ENCODE measurements at places on chromosomes 12 and 14.
A peak's percentile ranks its signal among the peaks of the same experiment; 100 is the strongest.

GRCh38 chr14:97850466-97850865, 1053.3 kb downstream of the VRK1 start:
- DNase-seq: no peak

DNA sequence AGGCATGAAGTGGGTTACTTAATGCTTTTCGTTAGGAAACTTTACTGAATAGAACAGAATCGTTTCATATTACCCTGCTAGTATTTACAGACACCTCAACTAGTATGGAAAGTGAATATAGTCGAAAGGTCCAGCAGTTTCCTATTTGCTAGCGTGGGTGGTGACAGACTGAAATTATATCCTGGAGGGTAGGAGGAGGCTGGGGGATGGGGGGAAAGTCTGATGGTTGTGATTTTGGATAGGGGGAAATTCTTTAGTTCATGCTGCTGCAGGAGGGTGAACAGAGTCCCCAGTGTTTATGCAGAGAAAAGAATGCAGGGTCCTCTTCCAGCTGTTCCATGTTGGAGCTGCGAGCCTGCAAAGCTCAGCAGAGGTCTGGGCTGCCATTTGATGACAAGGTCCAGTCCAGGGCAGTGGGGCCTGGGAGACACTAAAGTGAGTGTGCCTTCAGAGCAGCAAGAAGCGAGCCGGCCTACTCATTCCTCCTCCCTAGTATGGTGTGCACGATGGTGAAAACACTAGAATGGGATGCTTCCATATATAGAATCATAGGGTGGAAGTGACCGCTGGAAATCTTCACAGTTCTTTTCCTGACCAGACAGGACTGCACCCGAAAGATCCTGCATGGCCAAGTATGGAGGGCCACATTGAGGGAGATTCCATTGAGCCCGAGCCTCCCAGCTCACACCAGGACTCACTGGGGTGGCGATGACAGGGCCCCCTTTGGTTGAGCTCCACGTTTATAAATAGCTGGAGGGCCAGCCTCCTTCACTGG, 2.1 kb downstream of the SAMD4A start:
- no peak for DNase-seq

GRCh38 chr12:123077298-123078119, 73.4 kb downstream of the PITPNM2 start:
- DNase-seq: no peak

DNA sequence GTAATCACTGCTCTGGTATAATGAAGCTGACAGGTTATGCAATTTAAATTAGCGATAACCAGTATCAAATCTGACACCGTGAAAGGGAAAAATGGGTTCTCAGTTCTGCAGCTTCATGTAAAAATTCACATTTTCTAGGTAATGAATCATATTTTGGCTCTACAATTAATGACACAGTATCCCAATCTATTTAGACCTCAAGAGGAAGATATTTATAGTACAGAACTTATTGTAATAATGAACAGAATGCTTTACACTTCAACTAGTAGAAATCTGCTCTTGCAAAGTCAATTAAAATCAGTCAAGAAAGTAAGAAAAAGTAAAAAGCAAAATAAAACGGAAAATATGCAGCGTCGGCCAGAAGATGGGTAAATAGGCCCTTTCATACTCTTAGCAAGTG, 24.3 kb downstream of the SEL1L start:
- no peak for DNase-seq

GRCh38 chr14:78173346-78174035, 3.3 kb downstream of the NRXN3 start:
- no peak for DNase-seq

GRCh38 chr14:97948841-97949240, 1151.7 kb downstream of the VRK1 start:
- DNase-seq: no peak

- no peak for DNase-seq
Measured at GRCh38 chr14:65296402-65296801, 116.1 kb upstream of the FUT8 start.

- DNase-seq: no peak
Measured at GRCh38 chr12:97464385-97465321, 2.0 kb downstream of the RMST start.

DNA sequence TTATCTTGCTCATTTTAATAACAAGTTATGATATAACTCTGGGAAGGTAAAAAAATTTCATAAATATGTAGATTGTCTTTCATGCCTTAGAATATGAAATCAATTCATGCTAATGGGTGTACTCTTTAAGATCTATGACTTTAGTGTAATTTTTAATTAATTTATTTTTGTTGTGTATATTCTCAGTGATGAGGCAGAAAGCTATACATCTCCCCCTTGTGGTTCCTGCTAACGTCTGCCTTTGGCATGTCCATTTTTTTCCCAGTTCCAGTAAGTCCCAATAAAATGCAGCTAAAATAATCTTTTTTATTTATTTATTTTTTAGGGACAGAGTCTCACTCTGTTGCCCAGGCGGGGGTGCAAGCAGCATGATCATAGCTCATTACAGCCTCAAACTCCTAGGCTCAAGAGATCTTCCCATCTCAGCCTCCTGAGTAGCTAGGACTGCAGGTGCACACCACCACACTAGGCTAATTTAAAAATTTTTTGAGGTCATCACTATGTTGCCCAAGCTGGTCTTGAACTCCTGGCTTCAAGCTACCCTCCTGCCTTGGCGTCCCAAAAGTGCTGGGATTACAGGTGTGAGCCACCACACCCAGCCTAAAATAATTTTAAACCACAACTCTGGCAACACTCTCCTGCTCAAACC, 3.3 kb upstream of the CHURC1 start:
- DNase-seq: peak; percentile 22

DNA sequence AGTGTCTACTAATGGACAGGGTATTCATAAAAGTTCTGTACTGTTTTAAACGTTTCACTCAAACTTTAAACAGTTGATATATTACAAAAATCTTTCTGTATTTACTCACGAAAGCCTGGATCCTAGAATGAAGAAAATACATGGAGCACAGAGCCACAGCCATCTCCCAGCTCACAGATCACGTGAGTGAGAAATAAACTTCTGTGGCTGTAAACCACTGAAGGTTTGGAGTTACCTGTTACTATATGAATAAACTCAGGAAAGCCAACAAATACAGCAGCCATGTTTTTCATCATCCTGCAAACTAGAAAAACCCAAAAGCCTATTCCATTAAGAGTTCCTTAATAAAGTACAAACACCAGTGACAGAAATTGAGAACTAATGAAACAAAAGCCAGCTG, 867 bp upstream of the TDG start:
- DNase-seq: no peak

- peak; percentile 54 for DNase-seq
Measured at GRCh38 chr14:73788701-73789551, 62.7 kb upstream of the PTGR2 start.

- peak; percentile 75 for DNase-seq
Measured at GRCh38 chr12:71299541-71300376, 139.8 kb upstream of the LGR5 start.

DNA sequence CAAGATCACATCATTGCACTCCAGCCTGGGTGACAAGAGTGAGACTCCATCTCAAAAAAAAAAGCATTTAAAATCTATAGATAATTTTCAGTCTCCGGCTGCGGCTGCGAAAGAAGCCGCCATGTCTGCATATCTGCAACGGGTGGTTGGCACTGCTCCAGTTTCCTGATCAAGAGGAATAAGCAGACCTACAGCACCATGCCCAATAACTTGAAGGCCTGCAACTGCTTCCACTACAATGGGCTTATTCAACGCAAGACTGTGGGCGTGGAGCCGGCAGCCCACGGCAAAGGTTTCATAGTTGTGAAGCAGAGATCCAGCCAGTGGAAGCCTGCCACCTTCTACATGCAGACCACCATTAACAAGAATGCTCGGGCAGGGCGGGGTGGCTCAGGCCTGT, 30.6 kb upstream of the EID3 start:
- DNase-seq: no peak

- DNase-seq: no peak
Measured at GRCh38 chr12:67288561-67288960, 19.4 kb downstream of the CAND1 start.

GRCh38 chr14:64410084-64410774, 22.1 kb downstream of the MTHFD1 start:
- DNase-seq: peak; percentile 37

DNA sequence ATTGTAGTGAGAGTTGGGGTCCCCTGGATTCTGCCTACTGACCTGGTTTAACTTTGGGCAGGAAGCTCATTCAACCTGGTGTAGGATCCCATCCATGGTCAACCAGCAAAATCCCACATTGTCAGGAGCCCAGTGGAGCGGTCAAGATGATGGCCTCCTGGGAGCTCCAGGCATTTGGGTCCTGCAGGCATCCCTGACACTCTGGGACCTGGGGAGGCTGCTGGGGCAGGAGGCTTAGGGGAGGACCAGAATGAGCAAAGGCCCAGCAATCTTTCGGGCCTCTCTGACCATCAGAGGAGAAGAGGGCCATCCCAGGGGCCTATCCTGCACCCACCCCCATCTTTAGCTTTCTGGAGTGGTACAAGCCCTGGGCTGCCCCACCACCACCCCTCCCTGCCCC, 104.0 kb downstream of the PRMT8 start:
- no peak for DNase-seq

DNA sequence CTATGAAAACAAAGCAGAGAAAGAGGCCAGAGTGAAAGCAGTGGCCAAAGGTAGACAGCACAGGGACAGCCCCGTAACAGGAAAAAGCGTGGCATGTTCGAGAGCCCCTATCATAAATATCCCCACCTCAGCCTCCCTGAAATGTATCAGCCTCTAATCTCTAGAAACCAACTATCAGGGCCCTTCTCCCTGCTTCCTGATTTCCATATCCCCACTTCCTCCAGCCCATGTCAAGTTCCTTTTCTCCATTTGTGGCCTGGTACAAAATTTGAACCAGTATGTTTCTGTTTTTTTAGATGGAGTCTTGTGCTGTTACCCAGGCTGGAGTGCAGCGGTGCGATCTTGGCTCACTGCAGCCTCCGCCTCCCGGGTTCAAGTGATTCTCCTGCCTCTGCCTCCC, 16.9 kb downstream of the DEPDC4 start:
- no peak for DNase-seq

GRCh38 chr12:38744041-38744440, 161.3 kb downstream of the CPNE8 start:
- no peak for DNase-seq

Data from erythroblast (primary cell).